ENCODE measurements at places on chromosomes 7 and 10.

GRCh38 chr10:114751856-114752255 lies 69.7 kb upstream of the FHIP2A start:
- DNase-seq, result no peak

- DNase-seq, result no peak
These were observed 10.3 kb downstream of the MAFK start for GRCh38 chr7:1540776-1541271.

GRCh38 chr10:74868392-74868977 lies 42.1 kb downstream of the KAT6B start:
- no peak for DNase-seq

GRCh38 chr7:36100226-36100625 lies 52.8 kb upstream of the EEPD1 start:
- no peak for DNase-seq

DNA sequence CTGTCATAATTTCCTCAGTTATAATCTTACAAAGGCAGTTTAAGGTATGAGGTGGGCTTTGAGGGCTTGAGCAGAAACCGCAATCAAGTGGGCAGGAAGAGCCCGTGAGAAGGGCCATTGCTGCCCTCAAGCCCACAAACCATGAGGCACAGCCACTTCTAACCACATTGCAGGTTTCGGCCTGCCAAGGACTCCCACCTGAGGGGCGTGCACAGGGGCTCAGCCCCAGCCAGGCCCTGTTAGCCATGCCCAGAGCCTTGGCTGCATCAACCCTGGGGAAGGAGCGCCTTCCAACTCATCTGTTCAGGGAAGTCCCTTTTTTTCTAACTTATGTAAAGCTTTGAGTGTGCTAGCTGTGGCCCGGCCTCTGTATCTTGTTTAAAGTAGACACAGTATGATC lies 5.9 kb upstream of the FFAR4 start:
- no peak for DNase-seq

DNA sequence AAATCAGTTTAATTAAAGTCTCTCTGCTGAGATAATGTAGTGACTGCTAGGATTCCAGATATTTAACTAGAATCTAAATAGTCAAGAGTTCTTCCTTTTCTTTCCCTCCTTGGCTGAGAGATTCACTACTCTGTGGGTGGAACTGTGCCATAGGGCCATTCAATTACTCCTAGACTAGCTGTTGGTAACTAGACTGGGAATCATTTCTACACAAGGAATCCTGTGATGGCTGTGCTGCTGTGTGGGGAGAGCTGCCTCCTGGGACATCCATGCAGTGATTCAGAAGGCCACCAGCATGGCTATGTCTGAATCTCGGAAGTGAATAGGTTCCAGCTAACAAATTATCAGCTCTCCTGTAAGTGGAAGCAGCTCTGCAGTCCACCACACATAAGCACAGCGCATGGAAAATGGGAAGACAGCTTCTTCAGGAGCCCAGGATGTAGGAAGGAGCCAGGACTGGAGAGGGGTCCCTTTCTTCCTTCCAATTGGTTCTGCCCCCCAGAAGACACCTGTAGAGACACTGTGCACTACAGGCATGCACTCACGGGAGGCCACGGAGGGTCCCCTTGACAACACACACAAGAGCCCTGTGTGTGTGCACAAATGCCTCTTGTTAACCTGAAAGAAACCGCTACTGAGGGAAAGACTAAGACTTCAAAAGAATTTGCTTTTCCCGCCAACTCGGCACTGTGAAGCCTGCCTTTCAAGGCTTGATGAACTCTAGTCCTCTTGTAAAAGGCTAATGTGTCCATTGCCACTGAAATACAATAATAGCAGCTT lies 66.5 kb downstream of the SCRN1 start:
- DNase-seq, result no peak

DNA sequence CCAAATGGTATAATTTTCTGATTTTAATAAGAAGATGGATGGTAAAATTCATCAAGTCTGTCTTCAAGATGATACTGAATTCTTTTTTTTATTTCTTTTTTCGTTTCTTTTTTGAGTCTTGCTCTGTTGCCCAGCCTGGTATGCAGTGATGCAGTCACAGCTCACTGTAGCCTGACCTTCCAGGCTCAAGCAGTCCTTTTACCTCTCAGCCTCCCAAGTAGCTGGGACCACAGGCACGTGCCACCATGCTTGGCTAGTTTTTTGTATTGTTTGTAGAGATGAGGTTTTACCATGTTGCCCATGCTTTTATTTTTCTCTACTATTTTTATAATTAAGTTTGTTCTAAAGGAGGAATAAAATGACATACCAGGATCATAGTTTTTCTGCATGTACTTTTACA lies 52.1 kb upstream of the HELLS start:
- no peak for DNase-seq

- no peak for DNase-seq
These were observed 114.2 kb downstream of the EBF3 start for GRCh38 chr10:129849853-129850252.

- DNase-seq, result peak; percentile 91
These were observed 21.2 kb downstream of the ZMIZ2 start for GRCh38 chr7:44769776-44770294.

GRCh38 chr10:110512461-110513187 lies 14.9 kb downstream of the DUSP5 start:
- no peak for DNase-seq

- no peak for DNase-seq
These were observed 72.6 kb upstream of the ZMIZ1 start for GRCh38 chr10:78995987-78996791.

GRCh38 chr7:73822319-73823173 lies 8.2 kb upstream of the CLDN4 start:
- no peak for DNase-seq

DNA sequence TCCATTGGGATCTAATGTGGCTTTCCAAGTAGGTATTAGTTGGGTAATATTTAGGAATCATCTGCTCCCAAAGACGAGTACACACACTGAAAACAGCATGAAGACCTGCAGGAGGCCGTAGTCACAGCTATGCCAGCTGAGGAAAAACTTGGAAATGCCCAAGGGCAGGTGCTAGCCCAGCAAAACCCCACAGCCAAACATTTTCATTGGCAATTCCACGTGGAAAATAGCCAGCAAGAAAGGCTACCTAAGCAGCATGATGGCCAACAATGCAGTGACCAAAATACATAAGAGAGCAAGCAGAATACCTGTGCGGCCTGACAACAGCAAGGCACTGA lies 32.7 kb downstream of the DOCK4 start:
- DNase-seq, result no peak

- DNase-seq, result no peak
These were observed 91.3 kb downstream of the DGKI start for GRCh38 chr7:137755427-137755826.

GRCh38 chr7:70720191-70720873 lies 411.6 kb upstream of the GALNT17 start:
- DNase-seq, result no peak

DNA sequence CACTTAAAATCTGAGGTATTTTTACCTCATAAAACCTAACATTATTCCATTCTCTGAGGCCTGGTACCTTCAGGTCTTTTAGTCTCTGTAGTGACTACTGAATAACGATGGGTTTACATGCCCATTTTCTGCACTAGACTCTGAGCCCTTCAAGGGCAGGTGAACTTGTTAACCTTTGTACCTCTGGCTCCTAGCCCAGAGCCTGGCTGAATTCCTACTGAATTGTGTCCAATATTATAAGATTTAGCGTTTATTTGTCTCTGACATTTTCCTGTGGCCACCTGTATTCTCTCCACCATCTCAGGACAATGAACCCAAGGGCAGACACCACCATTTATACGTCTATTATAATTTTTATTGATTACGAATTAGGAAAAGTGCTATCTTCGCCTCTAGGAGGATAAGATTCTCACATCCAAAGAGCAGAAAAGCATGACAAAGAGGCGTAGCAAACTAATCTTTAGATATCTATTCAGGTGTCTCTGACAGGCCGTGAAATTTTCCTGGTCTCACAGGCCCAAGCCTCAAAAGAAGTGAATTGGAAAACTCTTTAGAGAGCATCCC lies 27.9 kb upstream of the HNRNPH3 start:
- no peak for DNase-seq

DNA sequence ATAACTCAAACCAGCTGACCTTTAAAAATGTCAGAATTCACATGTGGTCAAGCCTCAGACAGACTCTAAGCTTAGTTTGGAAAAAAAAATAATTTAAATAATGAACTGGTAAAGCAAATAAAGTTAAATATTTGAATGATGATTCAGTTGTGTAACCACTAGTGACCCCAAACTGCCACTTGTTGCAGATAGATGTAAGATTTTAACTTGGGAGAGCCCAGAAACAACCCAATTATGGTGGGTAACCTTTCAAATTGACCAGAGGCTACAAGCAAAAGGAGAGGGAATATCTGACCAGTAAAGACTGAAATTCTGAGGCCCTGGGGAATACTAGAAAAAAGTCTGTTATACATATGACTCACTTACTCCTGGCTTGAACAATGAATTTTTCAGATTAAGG lies 268.1 kb downstream of the HPSE2 start:
- DNase-seq, result no peak
